GM12878 (cell line): ENCODE measurements at places on chromosomes 2 and 18.

DNA sequence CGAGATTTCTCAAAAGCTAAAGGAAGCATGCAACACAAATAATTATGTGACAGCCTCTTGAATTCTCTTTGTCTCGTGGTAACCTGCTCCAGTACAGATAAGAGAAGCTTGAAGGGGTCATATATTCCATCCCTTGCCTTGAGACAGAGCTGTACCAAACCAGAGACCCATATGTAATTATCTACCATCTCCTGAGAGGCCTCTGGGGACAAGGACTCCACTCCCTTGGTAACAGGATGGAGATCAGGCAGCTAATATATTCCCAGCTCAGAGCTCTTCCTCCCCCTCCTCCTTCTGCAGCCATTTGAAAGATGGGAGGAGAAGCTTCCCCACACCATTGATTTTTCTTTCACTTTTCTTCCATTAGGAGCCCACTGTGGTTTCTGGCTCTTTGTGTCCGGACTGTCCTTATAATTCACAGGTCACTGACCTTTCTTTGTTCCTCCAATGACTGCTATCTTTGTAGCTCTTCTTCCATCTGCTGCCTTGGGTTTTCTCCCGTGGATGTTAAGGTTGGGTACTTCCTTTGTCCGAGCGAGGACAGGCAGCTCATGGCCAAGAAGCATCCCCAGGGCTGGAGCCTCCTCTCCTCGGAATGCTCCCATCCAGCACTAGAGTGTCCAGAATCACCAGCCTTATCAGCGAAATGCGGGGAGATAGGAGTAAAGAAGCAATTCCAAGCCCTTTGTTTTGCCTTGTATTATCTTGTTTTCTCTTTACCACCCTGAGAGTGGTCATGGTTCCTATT, 72.6 kb upstream of the STPG4 start:
- H3K27me3 ChIP-seq, result no peaks in the 10 kb centered on the region
- no peaks in the 10 kb centered on the region for H3K4me1 ChIP-seq
- no peaks in the 10 kb centered on the region for H3K36me3 ChIP-seq
- DNase-seq, result no peak

GRCh38 chr18:59566533-59566971, 130.7 kb downstream of the CCBE1 start:
- no peaks in the 10 kb centered on the region for H3K36me3 ChIP-seq
- H3K4me1 ChIP-seq, result no peaks in the 10 kb centered on the region
- H3K4me3 ChIP-seq, result no peak overlapping the region

GRCh38 chr2:142536492-142536891, 341.0 kb upstream of the KYNU start:
- no peaks in the 10 kb centered on the region for H3K36me3 ChIP-seq
- no peak for DNase-seq
- H3K27me3 ChIP-seq, result peaks cover 2% of the 10 kb centered on the region; the same call in 1 of the 2 replicates
- no peak overlapping the region for H3K27ac ChIP-seq
- H3K4me1 ChIP-seq, result no peaks in the 10 kb centered on the region

GRCh38 chr2:50781646-50782045, 250.3 kb downstream of the NRXN1 start:
- no peaks in the 10 kb centered on the region for H3K36me3 ChIP-seq
- no peak overlapping the region for H3K27ac ChIP-seq
- DNase-seq, result no peak
- H3K27me3 ChIP-seq, result no peaks in the 10 kb centered on the region
- H3K4me3 ChIP-seq, result no peak overlapping the region

DNA sequence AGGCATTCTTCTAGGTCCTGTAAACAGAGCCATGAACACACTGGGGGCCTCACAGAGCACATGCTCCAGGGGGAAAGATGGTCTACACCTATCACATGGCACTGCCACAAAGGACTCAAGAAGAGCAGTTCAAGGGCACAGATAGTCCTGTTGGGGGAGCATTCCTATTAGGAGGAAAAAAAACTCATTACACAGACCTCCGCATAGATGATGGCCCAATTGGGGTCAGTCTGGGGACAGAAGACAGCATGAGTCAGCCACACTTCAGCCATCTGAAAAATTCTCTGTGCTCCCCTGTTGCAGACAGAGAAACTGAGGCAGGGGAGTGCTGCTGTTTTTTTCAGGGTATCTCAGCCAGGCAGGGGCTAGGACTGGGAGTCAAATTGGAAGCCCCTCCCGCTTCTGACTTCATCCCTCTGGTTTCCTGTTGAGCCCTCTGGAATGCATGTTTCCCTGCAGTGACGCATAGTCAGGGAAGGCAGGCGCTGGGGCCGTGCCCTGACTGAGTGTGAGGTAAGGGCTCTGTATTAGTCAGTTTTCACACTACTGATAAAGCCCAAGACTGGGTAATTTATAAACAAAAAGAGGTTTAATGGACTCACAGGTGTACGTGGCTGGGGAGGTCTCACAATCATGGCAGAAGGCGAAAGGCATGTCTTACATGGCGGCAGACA, 67.9 kb downstream of the RHOB start:
- H3K4me1 ChIP-seq, result peaks cover 14% of the 10 kb centered on the region
- no peaks in the 10 kb centered on the region for H3K27me3 ChIP-seq
- no peak overlapping the region for H3K27ac ChIP-seq
- no peaks in the 10 kb centered on the region for H3K36me3 ChIP-seq
- H3K4me3 ChIP-seq, result no peak overlapping the region

GRCh38 chr2:216116418-216116817, 7.3 kb downstream of the XRCC5 start:
- DNase-seq, result no peak
- H3K36me3 ChIP-seq, result peaks cover 38% of the 10 kb centered on the region
- H3K27me3 ChIP-seq, result no peaks in the 10 kb centered on the region
- peaks cover 24% of the 10 kb centered on the region for H3K4me1 ChIP-seq
- no peak overlapping the region for H3K27ac ChIP-seq

- H3K27me3 ChIP-seq, result no peaks in the 10 kb centered on the region
- H3K27ac ChIP-seq, result no peak overlapping the region
- DNase-seq, result no peak
- H3K36me3 ChIP-seq, result no peaks in the 10 kb centered on the region
Measured at GRCh38 chr2:80407377-80407776, 102.8 kb upstream of the LRRTM1 start.

DNA sequence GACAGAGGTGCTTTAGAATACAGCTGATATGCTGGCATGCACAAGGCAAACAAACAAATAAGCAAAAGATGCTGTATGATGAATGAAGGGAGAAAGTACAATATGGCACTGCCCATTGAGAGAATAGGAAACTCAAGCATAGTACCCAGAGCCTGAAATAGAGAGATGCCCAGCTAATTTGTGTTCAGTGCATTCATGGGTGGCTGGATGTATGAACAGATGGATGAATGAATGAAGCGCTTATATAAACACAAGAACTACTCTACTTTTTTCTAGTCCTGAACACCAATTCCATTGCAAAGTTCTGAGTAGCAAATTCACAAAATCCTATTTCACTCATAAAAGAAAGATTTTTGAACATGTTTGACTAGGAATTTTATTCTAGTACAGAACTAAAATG, 756.3 kb downstream of the SATB2 start:
- no peaks in the 10 kb centered on the region for H3K4me1 ChIP-seq
- H3K36me3 ChIP-seq, result no peaks in the 10 kb centered on the region
- no peak for DNase-seq
- H3K4me3 ChIP-seq, result no peak overlapping the region

DNA sequence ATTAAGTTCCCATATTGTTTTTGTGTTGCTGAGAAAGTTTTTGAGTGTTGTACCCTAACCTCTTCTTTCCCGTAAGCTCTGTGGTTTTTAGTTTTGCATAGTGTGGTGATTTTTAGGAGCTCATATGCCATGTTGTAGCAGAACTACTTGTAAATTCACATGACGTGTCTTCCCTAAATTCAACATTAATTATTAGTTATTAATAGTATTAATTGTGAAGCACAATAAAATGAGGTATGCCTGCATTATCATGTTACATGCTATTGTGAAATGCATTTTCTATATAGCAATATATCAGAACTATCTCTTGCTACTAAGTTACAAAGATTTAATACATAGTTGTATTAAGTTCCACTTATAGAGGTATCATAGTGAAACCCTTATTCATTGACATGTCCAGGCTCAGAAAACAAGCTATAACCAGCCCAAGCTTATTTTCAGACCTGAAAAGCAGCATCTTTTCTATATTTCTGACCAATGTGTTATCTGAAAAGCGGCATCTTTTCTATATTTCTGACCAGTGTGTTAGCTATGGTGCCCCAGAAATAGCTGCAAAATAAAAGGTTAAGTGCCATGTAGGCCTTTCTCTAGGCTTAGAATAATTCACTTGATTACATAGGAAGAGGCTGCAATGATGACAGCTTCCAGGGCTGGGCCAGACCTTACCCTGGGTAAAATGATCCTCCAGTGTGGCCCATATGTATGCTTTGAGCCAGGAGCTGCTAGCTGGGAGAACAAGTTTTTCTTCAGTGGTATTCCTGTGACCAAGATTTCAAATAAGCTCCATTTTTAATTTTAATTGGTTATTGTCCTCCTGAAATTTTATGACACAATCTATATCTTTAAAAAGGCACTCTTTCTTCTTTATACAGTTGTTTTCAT, 21.6 kb downstream of the EPAS1 start:
- no peaks in the 10 kb centered on the region for H3K36me3 ChIP-seq
- no peak for DNase-seq
- H3K4me3 ChIP-seq, result no peak overlapping the region
- H3K27me3 ChIP-seq, result no peaks in the 10 kb centered on the region; the same call in 1 of the 2 replicates
- no peaks in the 10 kb centered on the region for H3K4me1 ChIP-seq

GRCh38 chr18:79383388-79384056, 12.2 kb upstream of the NFATC1 start:
- H3K4me3 ChIP-seq, result no peak overlapping the region
- H3K4me1 ChIP-seq, result no peaks in the 10 kb centered on the region

DNA sequence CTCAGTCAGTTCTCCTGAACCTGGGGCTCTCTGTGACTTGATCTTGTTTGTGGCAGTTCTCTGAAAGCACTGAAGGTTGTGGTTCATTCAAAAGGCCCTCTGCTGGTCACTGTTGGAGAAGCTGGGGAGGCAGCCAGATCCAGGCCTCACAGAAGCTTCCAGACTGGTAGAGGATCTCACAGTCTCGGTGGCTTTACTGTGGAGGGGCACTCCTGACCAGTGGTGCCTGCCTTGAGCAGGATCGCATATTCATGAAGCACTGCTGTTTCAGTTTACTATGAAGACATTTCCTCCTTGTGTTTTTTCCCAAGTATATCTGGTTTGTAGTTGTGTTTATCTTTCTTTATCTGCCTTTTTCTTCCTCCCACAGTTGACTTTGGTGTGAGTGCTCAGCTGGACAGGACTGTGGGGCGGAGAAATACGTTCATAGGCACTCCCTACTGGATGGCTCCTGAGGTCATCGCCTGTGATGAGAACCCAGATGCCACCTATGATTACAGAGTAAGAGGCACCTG, 133.9 kb downstream of the MAP4K4 start:
- H3K4me3 ChIP-seq, result no peak overlapping the region
- H3K27ac ChIP-seq, result no peak overlapping the region
- H3K36me3 ChIP-seq, result no peaks in the 10 kb centered on the region
- no peak for DNase-seq
- H3K4me1 ChIP-seq, result peaks cover 6% of the 10 kb centered on the region

GRCh38 chr2:220226076-220226475, 598.6 kb downstream of the SLC4A3 start:
- no peaks in the 10 kb centered on the region for H3K27me3 ChIP-seq
- H3K4me1 ChIP-seq, result no peaks in the 10 kb centered on the region
- DNase-seq, result no peak
- H3K36me3 ChIP-seq, result no peaks in the 10 kb centered on the region

DNA sequence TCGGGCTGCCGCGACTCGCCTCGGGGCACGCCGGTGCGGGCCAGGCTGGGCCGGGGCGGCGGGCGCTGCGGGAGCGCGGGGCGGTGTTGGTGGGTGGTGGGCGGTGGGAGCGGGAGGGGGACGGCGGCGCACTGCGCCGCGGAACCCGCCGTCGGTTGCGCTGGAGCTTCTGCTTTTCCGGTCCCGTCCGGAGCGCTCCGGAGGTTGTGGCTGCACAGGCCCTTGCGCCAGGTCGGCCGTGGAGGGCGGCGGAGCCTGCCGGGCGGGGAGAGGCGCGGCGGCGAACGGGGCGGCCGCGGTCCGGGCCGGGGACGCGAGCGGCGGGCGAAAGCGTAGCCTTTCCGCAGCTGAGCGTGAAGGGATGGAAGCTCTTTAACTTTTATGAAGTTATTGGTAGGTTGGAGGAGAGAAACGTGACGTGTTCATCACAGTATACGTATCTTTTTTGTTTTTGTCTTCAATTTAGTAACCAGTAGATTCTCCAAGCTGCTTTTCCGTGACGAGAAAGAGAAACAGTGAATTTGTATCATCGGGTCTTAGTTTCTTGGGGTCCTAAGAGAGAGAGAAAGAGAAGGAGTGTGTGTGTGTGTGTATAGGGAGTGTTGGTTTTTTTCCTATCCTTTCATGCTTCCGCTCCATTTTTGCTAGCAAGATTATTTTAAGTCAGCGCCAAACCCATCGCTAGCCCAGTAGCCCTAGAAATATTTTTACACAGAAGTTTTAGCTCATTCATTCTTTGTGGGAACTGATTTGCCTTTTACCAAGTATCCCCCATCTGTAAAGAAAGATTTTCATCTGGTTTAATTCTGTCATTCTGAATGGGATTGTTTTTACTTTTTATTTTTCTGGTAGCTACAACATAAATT, 535 bp downstream of the ATG4B start:
- DNase-seq, result no peak
- peak overlapping the region; percentile 98 for H3K27ac ChIP-seq
- H3K4me3 ChIP-seq, result peak overlapping the region; percentile 83
- H3K36me3 ChIP-seq, result peaks cover 6% of the 10 kb centered on the region
- no peaks in the 10 kb centered on the region for H3K27me3 ChIP-seq

- H3K4me1 ChIP-seq, result no peaks in the 10 kb centered on the region
- no peaks in the 10 kb centered on the region for H3K36me3 ChIP-seq
- no peak overlapping the region for H3K27ac ChIP-seq
- no peaks in the 10 kb centered on the region for H3K27me3 ChIP-seq
- no peak for DNase-seq
Measured at GRCh38 chr2:33145459-33145858, 198.7 kb downstream of the LTBP1 start.

DNA sequence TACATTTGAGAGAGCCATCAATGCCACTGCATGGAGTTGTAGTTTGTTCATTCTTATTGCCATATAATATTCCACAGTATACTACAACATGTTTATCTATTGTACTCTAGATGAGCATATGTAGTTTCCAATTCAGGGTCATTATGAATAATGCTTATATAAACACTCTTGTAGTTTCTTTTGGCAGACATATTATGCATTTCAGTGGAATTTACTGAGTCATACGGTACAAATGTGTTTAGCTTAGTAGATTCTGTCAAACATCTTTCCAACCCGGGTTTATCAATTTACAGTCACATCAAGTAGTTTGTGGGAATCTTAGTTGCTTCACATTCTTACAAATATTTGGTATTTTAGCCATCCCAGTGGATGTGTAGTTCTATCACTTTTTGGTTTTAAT, 161.1 kb downstream of the KCNH7 start:
- H3K27me3 ChIP-seq, result no peaks in the 10 kb centered on the region
- no peak overlapping the region for H3K27ac ChIP-seq
- no peak for DNase-seq
- H3K36me3 ChIP-seq, result no peaks in the 10 kb centered on the region
- no peak overlapping the region for H3K4me3 ChIP-seq
- H3K4me1 ChIP-seq, result no peaks in the 10 kb centered on the region

GRCh38 chr18:39840856-39841481, 2114.1 kb upstream of the PIK3C3 start:
- no peak for DNase-seq
- no peaks in the 10 kb centered on the region for H3K27me3 ChIP-seq
- no peaks in the 10 kb centered on the region for H3K4me1 ChIP-seq
- no peak overlapping the region for H3K27ac ChIP-seq
- H3K4me3 ChIP-seq, result no peak overlapping the region
- H3K36me3 ChIP-seq, result no peaks in the 10 kb centered on the region

GRCh38 chr2:180695586-180696401, 284.6 kb upstream of the UBE2E3 start:
- H3K27me3 ChIP-seq, result no peaks in the 10 kb centered on the region
- H3K4me3 ChIP-seq, result no peak overlapping the region
- DNase-seq, result no peak
- H3K27ac ChIP-seq, result no peak overlapping the region
- H3K4me1 ChIP-seq, result no peaks in the 10 kb centered on the region
